ENCODE measurements at places on chromosomes 6 and 20.
A peak's percentile ranks its signal among the peaks of the same experiment; 100 is the strongest.

DNA sequence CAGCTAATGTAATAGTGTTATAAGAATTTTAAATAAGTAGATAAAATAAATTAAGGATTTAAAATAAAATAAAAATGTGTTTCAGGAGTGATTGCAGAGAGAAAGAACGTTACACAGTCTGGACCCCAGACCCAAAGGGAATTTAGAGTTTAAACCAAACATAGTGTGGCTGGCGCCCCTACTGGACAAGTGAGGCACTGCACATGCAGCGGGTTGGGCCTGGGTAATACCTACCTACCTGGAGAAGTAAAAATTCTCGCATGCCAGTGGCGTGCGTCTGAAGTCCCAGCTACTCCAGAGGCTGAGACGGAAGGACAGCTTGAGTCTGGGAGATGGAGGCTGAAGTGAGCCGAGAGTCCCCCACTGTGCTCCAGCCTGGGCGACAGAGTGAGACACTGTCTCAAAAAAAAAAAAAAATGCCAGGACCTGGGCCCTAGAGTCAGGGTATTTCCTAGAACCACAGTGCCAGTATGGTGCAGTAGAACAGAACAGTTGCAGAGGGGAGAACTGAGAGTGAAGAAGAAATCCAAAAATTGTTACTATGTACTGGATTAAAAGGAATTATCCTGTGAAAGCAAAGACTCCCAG lies 71.4 kb upstream of the TCF21 start:
- peak; percentile 74 for DNase-seq

- no peak for DNase-seq
These were observed 932.1 kb downstream of the EYS start for GRCh38 chr6:64774881-64775280.

DNA sequence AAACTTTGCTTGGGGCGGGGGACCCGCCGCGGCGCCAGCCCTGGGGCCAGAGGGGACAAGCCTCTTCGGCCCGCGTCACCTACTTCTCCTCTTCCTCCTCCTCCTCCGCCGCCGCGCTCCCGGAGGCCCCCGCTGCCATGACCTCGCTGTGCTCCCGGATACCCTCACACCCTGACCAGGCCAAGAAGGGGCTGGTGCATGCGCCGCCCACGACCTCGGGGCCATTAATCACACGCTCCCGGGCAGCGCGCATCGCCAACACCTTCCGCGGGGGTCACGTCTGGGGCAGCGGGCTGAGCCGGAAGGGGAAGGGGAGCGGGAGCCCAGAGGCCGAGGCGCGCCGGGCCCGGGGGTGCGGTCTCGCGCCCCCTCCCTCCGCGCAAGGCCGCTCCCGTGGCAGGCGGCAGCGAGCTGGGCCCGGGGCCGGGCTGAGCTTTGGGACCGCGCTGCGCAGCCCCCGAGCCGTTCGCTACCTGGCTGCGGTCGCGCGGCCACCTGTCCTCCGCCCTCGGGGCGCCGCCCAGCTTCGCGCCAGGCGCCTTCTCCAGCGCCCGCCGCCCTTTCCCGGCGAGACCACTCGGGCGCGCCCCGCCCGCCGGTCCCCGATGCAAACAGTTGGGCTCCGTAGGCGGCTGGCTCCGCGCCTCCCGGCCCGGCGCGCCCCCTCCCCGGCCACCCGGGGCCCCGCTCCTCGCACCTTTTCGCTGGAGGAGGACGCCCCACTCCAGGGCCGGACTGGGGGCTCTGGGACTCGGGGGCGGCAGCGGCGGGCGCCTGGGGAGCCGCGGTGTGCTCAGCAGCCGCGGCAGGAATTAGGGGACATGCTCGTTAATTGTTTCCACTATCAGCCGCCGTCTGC lies 575 bp upstream of the CNR1 start:
- no peak for DNase-seq

DNA sequence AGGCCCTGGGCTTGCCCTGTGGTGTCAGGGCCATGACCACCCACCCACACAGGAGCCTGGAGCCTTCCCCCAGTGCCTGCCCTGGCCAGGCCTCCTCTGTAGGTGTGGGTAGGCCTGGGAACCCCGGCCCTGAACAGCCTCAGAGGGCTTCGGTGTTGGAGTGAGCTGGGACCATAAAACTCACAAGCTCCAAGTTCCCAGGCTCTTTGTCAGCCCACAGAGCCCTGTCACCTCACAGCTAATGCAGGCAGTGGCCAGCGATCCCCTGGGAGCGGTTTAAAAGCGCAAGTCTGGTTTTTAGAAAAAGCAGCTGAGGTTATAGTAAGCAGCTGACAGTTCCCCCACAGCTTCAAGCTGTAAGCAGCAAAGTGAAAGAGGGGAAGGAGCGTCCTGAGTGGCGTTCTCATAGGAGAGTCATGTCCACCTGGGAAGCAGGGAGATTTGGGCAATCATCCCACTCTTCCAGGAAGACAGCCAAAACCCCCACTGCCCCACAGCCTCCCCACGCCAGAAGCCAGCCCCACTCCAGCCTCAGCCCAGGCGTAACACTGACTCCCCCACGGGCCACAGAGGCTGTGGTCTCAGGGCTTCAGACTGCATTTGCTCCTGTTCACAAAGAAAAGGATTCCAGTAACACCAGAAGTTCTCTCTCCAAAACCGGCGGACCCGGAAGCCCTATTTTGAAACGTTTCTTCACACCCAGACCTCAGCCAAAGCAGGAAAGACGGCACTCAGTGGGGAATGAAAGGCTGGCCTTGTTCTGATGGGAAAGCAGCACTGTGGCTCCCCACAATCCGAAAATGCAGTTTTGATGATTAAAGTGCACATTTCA lies 34.3 kb upstream of the FOXC1 start:
- no peak for DNase-seq

DNA sequence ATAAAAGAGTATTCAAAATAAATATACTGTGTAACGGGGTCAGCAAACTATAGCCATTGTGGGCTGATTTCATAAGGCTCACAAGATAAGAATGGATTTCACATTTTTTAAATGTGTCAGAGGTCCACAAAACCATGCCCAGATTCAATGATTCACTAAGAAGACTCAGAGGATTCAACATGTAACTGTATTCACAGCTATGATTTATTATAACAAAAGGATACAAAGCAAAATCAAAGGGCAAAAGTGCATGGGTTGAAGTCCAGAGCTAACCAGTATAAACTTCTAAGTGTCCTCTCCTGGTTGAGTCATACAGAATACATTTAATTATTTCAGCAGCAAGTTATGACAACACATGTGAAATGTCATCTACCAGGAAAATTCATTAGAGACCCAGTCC lies 49.2 kb downstream of the TBC1D32 start:
- no peak for DNase-seq

- DNase-seq, result no peak
These were observed 26.0 kb upstream of the PPP1R16B start for GRCh38 chr20:38779247-38780097.

- no peak for DNase-seq
These were observed 187.3 kb upstream of the MMS22L start for GRCh38 chr6:97470322-97470721.

GRCh38 chr6:149459761-149460160 lies 25.1 kb downstream of the ZC3H12D start:
- DNase-seq, result no peak

- peak; percentile 77 for DNase-seq
These were observed 108.7 kb downstream of the FYN start for GRCh38 chr6:111764238-111765175.

DNA sequence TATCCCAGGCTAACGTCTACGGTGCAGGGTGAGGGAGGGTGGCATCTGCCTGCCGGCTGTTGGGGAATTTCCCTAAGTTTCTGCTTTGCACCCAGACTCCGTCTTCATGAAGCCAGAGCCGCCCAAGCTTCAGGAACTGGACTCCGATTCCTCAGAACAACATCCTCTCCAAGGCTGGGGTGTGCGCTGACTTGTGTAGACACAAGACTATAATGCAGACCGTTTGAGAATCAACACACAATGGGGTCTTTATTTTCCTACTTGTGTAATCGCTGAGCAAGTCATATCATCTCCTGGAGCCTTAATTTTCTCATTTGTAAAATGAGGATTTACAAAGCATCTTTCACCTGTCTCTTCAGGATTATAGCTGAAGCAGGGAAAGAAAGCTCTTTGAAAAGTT lies 160.5 kb upstream of the AGPAT4 start:
- DNase-seq, result no peak

- peak; percentile 27 for DNase-seq
These were observed at the start of gene SIRPB1 for GRCh38 chr20:1619861-1620444. TSS of gene SIRPB1 (minus strand) at chr20:1620009. CDS start at chr20:1619944, 65 bp downstream.

- peak; percentile 77 for DNase-seq
These were observed 131.3 kb downstream of the GJA10 start for GRCh38 chr6:90025523-90026061.

DNA sequence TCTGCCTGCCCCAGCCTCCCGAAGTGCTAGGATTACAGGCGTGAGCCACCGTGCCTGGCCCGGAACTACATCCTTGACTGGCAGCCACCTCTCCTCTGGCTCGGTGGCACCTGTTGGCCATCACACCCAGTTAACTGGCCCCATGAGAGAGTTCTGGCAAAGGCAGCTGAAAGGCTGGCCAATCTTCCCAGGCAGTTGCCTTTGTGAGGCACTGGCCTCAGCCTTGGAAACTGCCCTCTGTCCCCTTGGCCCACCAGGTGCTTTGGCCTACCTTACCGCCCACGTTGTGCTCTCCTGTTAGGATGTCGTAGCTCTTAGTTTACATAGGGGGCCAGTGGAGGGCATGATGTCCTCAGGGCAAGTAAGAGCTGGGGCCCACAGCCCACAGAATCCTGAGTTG lies 9.6 kb upstream of the MANBAL start:
- DNase-seq, result no peak

DNA sequence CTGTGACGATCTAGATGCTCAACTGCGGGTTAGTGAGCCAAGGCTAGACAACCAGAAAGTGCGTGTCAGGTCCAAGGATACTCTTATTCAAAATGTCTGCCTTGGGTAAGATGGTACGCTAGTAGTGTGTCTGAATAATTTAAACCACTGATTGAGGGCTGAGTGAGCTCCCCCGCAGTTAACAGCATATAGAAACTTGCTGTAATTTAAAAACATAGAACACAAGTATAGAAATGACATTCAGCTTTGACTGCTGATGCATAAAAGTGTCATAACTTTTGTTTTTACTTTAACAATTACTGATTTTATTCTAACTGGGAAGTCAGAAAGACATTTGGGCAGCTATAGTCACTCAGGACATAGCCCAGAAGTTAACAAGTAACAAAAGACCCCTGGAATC lies 45.6 kb upstream of the SLC22A1 start:
- no peak for DNase-seq

DNA sequence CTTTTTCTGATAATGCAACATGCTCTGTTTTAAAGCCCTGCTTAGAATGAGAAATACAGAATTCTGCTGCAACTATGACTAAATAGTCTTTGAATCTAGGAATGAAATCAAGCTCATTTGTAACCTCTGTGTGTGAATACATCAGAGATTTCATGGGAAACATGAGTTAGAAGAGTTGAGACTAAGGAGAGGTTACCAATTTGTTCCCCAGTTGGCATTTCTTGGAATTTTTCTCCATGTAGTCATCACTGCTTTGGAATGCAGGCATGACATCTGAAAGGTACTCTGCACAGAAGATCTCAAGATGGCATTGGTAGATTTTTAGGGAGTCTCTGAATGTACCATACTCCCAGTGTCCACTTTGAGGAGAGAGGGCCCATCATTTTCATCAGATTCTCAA lies 237.2 kb downstream of the TFAP2A start:
- DNase-seq, result no peak

DNA sequence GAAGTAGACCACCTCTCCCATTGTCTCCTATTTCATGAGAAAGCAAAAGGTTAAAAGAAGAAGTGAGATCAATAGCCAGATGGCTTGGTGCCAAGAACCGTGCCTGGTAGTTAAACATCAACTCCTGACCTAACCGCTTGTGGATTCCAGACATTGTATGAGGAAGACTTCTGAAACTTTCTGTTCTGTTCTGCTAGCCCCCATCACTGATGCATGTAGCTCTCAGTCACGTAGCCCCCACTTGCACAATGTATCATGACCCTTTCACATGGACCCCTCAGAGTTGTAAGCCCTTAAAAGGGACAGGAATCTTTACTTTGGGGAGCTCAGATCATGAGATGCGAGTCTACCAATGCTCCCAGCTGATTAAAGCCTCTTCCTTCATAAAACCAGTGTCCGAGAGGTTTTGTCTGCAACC lies 301.2 kb downstream of the RNGTT start:
- DNase-seq, result no peak

DNA sequence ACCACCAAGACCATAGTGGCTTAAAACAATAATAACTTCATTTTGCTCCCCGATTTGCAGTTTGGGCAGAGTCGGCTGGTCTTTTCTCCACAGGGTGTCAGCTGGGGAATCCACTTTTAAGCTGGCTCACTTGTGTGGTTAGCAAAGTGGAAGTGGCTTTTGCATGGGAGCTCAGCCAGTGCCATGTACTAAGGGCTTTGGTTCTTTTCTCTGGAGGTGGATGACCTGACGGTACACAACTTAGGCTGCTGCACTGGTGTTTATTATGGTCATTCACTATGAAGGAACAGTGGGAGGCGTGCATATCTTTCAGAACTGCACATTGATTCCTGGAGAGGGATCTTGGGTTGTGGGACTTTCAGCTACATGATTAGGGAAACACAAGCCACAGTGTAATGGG lies 141.0 kb downstream of the OR2B2 start:
- DNase-seq, result no peak

DNA sequence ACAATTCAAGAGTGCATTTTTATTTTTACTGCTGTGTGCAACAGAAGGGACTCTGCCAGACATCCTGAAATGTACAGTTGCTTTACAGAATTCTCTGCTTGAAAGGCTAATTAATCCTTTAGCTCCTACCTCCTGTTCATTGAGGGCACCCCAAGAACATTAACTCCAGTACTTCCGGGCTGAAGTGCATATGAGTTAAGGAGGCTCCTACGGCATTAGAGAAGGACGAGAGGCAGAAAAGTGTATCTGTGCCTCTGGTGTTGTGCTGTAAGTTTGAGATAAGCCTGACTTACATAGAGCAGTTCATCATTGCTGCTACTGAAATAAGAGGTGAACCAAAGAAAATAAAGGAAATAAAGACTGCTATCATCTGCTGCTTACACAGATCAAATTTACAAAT lies 609.3 kb upstream of the ADGRB3 start:
- no peak for DNase-seq

DNA sequence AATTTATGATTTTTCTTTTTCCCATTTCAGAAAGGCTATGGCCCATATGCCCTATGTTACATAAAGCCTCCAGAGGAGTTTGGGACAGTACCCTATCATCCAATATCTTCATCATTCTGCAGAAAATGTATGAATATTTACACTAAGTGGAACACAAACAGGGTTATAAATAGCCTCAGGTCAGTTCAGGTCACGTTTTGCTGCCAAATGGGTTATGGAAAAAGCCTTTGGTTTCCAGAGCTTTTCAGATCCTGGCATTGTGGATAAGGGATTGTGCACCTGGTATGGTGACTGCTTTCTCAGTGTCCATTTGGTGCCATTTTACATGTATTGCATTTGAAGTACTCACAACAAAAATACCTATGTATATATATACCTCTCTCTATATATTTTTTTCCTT lies 29.4 kb downstream of the UTRN start:
- no peak for DNase-seq

DNA sequence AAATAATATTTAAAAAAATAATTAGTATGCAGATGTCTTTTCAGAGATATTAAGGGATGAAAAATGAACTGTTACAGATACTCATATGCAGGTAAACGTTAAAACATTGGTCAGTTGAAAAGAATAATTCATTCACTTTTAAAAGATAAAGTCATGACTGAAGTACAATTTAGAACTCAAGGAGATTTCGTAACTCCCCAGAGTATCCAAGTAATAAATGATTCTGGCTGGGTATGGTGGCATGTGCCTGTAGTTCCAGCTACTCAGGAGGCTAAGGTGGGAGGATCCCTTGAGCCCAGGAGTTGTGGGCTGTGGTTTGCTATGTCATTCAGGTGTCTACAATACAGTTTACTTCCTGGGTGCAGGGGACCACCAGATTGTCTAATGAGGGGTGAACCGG lies 122.3 kb upstream of the TMEM181 start:
- DNase-seq, result no peak
